ENCODE measurements at places on chromosomes 2 and 18.

- DNase-seq, result no peak
Observed at GRCh38 chr18:43590182-43590903, 313.1 kb upstream of the SYT4 start.

DNA sequence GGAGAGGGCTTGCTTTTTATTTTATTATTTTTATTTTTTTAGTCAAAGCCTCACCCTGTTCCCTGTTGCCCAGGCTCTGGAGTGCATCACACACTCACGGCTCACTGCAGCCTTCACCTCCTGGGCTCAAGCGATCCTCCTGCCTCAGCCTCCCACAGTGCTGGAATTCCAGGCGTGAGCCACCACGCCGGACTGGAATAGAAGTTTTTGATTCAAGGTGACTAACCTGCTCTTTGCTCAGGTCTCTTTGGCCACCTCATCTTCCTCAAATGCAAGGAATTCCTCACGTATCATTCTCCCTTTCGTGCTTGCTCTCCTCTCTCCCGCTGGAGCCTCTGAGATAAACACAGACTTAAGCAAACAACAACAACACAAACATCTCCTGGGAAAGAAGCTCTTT is 636.8 kb downstream of the ADCYAP1 start:
- DNase-seq, result no peak

- DNase-seq, result no peak
Observed at GRCh38 chr2:237598468-237599208, 8.1 kb upstream of the RAB17 start.

- DNase-seq, result no peak
Observed at GRCh38 chr18:24396082-24396633, 1.5 kb downstream of the OSBPL1A start.

DNA sequence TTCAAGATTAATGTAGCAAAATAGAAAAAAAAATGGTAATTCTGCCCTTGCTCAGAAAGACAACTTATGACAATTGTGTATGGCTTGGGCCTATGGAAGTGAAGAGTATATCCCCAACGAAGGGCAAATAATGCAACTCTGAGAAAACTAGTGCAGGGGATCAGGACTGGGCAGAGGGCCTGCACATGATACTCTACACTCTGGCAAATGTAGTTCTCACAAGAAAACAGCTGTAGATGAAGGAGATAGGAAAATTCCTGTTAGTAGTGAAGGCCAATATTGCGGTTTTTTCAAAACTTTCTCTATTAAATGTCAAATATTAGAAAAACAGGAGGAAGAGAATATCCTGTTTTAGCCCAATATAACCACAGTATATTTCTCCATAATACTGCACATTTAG is 77.8 kb downstream of the SCN9A start:
- DNase-seq, result no peak

- DNase-seq, result no peak
Observed at GRCh38 chr2:234491897-234492296, 5.0 kb downstream of the ARL4C start.

GRCh38 chr2:126656431-126657147 is 631 bp downstream of the GYPC start:
- no peak for DNase-seq
